GM23248 (cell line): ENCODE measurements at places on chromosomes 5 and 9.

DNA sequence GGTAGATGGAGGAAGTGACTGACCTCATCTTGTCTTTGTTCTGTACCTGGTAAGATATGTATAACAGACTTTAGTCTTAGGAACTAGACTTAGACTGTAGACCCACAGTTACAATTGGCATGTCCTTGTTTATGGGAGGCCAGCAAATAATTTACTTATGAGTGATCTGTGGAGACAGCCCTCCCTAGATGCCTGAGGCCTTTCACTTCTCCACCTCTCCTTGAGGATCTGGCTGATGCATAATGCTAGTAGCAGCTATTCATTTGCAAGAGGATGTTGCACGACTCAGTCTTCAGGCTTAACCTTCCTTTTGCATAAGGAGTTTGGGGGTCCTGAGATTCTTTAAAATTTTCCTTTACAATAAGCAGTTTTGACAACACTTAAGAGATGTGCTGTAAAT lies 100.7 kb downstream of the YTHDC2 start:
- DNase-seq, result peak; percentile 4

- DNase-seq, result peak; percentile 40
Measured at GRCh38 chr9:12934545-12935272, 159.9 kb downstream of the LURAP1L start.

DNA sequence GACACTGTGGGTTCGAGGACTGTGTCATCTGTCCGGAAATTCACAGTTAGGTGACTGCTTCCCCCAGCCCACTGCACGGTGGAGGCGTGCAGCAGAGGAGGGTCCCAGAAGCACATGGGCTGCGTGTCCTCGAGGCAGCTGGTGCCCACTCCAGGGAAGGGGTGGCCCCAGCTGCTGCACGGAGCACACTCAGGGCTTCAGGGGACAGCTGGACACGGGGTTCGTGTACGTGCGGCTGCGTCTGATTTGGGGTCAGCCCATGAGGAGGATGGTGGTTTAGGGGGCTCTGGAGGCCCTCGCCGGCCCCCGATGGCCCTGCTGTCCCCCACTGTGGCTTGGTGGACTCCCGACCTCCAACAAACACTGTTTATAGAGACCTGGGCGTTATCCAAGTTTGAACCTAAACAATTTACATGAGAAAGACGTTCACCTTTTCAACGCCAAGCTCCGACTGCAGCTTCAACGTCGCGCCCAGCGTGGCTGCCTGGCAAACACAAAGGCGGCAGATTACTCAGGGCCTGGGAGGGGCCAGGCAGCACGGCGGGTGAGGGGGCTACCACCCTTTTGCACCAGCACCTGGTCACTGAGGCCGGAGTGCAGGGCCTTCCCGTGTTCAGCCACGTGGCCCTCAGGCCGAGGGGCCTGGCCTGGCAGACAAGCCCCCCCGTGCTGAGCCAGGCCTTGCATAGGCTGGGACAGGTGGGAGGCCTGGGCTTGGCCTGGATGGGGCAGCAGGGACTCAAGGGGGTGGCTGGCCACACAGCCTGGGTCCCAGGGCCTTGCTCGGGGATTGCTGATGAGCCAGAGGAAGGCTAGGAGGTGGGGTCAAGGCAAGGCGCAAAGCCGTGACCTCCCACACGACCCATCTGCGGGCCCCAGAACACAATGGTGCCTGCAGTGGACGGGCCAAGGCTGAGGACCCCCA lies 55.2 kb downstream of the EXD3 start:
- DNase-seq, result no peak

- DNase-seq, result no peak
Measured at GRCh38 chr9:116390303-116391228, 237.0 kb downstream of the PAPPA start.

- peak; percentile 28 for DNase-seq
Measured at GRCh38 chr9:23824830-23825591, 1.0 kb downstream of the ELAVL2 start.
